LNCaP clone FGC (cell line): ENCODE measurements at places on chromosomes 5 and 9.

DNA sequence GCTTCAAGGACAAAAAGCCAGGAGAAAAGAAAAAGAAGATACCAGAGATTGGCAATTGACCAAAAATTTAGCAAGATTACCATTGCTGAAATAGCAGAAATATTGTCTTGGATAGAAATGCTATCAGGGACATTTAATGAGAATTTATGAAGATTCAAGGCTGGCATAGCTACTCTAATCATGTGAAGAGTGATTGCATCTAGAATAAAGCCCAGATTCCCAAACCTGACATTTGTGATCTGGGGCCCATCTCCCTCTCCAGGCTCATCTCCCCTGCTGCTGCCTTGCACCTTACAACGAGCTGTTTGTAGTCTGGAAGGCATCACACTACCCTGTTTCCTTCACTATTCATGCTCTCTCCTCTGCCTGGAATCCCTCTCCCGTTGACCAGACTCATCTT, 114.5 kb downstream of the C9orf152 start:
- no peak for DNase-seq

DNA sequence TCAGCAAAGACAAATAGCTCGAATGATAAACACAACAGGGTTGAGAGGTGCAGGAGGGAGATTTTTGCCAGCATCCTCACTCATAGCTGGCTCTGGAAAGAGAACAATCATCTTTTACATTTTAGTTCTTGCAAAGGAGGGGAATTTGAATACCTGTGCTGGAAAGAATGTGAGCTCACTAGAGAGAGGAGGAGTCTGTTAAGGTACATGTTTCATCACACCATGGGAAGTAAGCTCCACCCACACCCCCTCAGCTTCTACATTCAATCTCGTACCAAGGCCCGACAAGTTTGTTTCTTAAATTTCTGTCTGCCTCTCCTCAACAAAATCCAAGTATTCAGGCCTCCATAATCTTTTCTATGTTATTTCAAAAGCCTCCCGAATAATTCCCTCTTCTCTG, 254.6 kb downstream of the BRINP1 start:
- no peak for DNase-seq

DNA sequence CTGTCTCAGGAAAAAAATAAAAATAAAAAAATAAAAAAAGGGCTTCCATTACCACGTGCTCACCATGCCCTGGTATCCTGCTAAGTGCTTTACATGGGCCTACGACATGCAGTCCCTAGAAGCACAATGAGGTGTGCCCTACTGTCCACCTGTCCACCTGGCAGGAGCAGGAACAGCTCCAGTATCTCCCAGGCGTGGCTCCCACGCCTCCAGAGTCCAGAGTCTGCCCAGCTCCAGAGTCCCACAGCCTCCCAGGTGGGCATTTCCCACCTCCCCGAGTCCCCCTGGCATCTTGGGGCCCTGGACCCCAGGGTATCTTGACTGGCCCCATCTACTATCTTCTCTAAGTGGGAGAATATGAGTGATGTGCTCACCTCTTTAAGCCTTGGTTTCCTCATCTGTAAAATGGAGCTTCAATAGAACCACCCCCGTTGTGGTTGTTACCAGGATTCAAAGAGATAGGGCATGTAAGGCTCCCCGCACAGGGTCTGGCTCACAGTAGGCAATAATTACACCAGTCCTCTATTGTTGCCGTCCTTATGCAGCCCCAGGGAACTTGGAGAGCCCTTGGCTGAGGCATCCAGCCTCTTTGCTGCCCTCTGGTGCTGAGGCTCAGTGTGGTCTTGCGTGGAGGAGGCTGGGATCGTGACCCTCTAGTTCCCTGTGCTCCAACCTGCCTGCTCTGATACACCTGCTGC, 8.9 kb downstream of the CXCL14 start:
- no peak for DNase-seq

DNA sequence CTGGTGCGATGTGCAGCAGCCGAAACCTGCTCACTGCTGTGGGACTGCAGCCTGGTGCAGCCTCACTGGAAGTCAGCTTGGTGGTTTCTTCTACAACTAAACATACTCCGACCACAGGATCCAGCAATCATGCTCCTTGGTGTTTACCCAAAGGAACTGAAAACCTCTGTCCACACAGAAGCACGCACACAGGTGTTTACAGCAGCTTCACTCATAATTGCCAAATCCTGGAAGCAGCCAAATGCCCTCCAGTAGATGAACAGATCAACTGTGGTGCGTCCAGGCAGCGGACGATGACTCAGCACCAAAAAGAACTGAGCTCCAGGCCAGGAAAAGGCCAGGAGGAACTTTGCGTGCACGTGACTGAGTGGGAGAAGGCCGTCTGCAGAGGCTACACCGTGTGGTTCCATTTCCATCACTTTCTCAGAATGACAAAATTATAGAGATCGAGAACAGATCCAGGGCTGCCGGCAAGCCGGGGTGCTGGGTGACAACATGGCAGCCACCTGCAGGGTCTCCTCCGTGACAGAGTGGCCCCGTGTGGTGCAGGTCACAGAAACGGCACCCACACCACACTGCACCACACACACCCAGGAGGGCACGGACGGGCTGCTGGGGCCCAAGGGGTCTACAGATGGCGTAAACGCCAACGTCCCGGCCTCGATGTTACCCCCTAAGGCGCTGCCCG, 23.1 kb upstream of the NSMF start:
- DNase-seq: peak; percentile 97

GRCh38 chr5:31763424-31763823, 124.5 kb downstream of the PDZD2 start:
- DNase-seq: no peak

DNA sequence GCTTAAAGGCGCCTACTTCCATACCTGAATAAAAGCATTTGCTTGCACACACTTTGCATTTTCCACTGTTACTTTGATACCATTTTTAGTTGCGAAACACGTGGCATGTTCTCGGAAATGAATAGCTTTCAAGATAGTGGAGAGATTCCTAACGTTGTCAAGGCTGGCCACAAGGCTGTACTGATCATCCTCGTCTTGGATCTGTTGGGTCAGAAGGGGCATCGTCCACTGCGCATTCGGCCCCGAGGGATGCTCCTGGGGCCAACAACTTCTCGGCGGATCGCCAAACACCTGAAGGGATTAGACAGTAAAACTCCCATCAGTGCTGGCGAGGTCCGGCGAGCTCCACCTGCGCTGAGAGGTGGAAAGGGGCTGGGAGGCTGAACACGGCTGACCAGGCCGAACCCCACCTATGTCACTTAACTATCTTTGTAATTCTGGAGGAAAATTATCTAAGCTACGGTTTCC, 599 bp downstream of the RAD1 start:
- DNase-seq: no peak

- no peak for DNase-seq
Observed at GRCh38 chr5:43037636-43038495, 2.3 kb downstream of the ANXA2R start.

- no peak for DNase-seq
Observed at GRCh38 chr5:41161271-41161670, 52.1 kb downstream of the C6 start.

- DNase-seq: no peak
Observed at GRCh38 chr9:107982001-107982400, 492.4 kb upstream of the KLF4 start.
